ENCODE measurements at places on chromosomes 5 and 9. TPM values are rescaled to one million over a fixed set of nuclear protein-coding genes. Genes with fewer than 3 reads are reported as not detected.

Gene MARCOL
- total RNA-seq = not detected

Gene ENDOG
- total RNA-seq = 74.4 TPM

Gene GABRA1
- total RNA-seq = not detected

Gene PRLR
- 0.15 TPM for total RNA-seq

Gene OR5C1
- total RNA-seq = not detected

Gene IFNA2
- not detected for total RNA-seq

Gene GAS1
- total RNA-seq = 78.6 TPM

Gene PCDHGA10
- 3.1 TPM for total RNA-seq

Gene TAF11L5
- total RNA-seq = not detected

Gene PCDHA5
- not detected for total RNA-seq

Gene NREP
- 22.9 TPM for total RNA-seq

Gene KIAA0825
- 2.4 TPM for total RNA-seq

Gene HAVCR2
- total RNA-seq = 1.8 TPM

Gene CYLC2
- total RNA-seq = not detected

Gene SLC6A19
- total RNA-seq = not detected

Gene MYOZ3
- total RNA-seq = 2.0 TPM

Gene BAAT
- total RNA-seq = 0.20 TPM

Gene CRHBP
- 0.37 TPM for total RNA-seq

Gene SLC34A1
- not detected for total RNA-seq

Gene LURAP1L
- 2.8 TPM for total RNA-seq
